ENCODE measurements at places on chromosomes 11 and 22.

- DNase-seq: no peak
These were observed 56.6 kb upstream of the FDX1 start for GRCh38 chr11:110373051-110373702.

DNA sequence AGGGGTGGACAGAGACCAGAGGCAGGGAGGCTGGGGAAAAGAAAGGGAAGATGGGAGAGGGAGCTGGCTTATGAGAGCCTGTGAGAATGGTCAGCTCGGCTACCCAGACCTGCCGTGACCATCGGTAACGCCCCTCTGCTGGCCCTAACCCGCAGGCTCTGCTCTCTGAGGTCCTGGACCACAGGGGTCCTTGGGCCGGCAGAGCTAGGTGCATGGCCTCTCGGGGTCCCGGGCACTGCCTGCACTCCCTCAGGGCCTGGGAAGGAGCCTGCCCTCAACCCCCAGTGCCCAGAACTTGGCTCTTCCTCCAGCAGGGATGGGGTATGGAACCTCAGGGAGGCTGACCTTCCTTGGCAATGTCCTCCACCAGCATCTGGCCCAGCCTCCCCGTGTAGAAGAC, 13.2 kb downstream of the GGT5 start:
- DNase-seq: no peak

- DNase-seq: no peak
These were observed 9.4 kb upstream of the ADAMTS8 start for GRCh38 chr11:130437848-130438247.

DNA sequence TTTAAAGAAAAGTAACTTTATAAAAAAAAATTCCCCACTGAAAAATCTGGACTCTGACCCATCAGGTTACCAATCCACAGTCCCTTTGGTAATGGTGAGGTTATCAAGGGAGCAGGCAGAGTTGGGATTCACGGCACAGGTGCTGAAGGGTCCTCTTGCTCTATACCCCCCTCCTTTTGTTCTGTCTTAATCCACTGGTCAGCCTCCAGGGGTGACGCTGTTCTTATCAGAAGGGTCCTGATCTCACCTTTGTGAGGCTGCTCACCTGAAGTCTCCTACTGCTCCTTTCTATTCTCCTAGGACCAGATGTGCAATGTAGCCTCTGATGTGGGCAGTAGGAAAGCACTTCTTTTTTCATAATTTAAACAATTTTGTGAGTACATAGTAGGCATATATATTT, 80.6 kb upstream of the E2F8 start:
- no peak for DNase-seq

All from right renal cortex interstitium (tissue), 3 donors.